ENCODE measurements at places on chromosomes 6 and 20.

DNA sequence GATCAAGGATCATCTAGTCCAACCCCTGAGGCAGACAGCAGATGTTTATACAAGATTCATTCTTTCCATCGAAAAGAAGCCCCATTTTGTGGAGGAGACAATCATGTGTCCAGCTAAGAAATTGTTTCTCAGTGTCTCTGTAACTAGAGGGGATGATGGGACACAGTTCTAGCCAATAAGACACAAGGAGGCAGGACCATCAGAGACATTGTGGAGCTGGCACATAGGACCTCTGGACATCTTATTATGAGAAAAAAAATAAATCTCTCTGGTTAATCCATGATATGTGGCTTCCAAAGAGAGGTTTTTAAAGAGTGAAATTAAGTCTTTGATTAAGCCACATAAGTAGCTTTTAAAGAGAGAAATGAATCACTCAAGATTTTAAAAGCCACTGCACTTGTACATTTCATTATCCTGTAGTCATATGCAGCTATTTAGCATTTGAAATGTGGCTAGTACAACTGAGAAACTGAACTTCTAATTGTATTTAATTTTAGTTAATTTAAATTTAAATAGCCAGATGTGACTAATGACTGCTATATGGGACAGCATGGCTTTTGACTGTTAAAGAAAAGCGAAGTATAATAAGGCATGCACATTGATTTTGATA is 176.8 kb downstream of the TASP1 start:
- no peak for DNase-seq

- DNase-seq = peak; percentile 30
Observed at GRCh38 chr6:28696167-28696566, 170.5 kb downstream of the GPX5 start.

DNA sequence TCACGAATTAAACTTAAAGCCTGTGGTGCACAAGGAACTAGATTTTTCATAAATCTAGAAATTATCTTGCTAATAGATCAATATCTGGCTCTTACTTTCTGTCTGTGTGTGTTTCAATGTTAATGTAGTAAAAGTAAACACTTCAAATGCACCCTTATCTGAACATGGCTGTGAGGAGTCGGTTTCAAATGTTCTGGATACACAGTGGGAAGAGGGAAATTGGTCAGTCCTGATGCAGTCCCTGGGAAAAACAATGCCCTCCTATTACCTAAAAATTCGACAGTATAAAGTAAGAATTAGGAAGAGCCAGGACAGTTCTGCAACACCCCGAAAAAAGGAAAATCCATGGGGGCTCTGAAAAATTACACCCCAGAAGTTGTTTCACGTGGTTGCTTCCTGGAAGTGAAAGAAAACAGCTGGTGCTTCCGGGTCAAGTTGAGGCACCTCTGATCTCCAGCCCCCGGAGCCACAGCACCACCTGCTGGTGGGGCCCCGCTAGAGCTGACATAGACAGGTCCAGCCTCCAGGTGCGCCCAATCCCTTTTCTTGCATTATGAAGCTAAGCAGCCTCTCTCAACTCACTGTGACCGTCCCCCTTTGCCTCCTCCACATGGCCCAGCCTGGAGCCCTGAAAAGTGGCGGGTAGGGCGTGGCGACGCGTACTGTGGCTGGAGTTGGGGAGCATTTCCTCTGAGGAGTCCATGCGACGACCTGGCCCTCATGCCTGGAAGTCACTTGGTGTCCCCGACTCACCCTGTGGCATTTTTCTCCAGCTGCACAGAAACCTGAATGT is 8.3 kb downstream of the SEMG2 start:
- DNase-seq = peak; percentile 34

DNA sequence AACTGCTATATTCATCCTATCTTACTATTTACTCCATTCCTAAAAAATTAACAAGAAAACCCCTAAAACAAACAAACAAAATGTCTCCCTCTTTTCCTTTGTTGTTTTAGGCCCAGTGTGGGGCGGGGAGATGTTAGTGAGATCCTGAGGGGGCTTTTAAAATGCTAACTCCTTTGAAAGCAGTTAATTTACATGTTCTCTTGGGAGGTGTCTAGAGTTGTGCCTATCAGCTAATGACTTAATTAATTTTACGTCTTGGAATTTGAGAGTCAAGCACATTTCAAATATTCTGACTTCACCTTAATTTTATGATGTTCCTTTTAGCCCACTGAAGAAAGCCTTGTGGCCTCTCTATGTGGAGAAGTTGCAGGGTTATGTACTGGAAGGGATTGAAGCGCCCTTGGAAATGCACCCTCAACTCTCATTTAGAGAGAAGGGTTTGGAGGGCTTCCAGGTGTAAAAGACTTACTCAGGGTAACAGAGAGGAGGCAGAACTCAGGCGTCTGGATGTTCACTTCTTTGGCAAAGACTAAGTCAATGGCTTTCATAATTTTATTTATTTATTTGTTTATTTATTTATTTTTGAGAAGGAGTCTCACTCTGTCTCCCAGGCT is 4.9 kb downstream of the SASH1 start:
- DNase-seq = no peak

DNA sequence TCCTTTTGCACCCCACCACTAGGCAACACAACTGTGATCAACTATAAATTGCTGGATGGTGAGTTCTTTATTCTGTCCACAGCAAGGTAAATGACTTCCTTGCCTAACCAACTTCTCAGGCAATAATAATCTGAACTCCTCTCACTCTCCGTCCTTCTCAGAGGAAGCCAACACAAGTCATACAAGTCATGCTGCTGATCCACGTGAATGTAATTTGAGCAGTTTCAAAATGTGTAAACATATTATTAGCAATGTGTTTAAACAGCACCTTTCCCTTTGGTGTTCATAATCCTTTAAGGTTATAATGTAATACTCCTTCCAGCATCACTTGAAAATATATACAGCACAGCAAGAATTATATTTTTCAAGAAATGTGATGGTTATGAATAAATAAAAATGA is 127.9 kb downstream of the QRSL1 start:
- DNase-seq = no peak

- no peak for DNase-seq
Observed at GRCh38 chr20:474581-474980, 12.2 kb upstream of the TBC1D20 start.

DNA sequence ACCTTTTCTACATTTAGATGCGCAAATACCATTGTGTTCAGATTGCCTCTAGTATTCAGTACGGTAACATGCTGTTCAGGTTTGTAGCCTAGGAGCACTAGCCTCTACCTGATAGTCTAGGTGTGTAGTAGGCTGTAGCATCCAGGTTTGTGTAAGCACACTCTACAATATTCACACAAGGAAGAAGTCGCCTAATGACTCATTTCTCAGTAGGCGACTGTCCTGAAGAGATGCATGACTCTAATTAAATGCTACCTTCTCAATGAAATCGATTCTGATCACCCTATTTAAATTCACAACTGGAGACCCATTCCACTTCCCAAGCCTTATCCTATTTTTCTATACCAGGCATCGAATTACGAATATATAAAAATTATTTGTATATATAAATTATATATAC is 1.3 kb downstream of the MCUR1 start:
- no peak for DNase-seq

GRCh38 chr20:17959257-17959627 is 9.4 kb downstream of the SNX5 start:
- DNase-seq = no peak
